ENCODE measurements at places on chromosomes 3 and 15.

DNA sequence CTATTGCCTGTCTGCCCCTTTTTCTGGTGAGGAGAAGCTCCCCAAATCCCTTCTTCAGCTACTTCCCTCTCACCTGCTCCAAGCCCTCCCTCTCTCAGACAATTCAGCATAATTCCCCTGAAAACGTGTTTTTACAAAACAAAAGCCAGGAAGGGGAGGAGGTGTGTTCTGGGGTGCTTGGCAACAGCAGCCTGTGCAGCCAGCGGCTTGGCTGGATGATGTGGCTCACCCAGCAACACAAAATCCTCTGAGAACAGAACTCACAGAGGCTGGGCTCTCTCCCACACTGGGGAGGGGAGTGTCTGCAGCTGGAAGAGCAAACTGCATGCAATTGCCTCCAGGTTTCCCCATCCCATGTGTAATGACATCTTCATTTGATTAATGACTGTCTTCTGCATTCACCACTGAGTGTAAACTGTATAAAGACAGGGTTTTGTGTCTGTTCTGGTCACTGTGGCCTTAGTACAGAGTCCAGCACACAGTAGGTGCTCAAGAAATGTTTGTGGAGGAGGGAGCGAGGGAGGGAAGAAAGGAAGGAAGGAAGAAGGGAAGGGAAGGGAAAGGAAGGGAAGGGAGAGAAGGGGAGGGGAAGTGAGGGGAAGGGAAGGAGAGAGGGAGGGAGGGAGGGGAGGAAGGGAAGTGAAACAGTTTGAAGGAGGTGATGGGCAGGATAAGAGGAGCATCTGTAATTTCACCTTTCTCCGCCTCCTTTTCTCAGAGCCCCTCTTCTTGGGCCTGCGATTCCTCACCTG, 70.1 kb upstream of the GLCE start:
- no peak for DNase-seq

GRCh38 chr15:27828746-27829145, 270.4 kb downstream of the OCA2 start:
- DNase-seq, result no peak

GRCh38 chr3:47015151-47015550, 35.7 kb downstream of the NBEAL2 start:
- no peak for DNase-seq

- DNase-seq, result no peak
These were observed 254.8 kb upstream of the TPRG1 start for GRCh38 chr3:188916934-188917401.

DNA sequence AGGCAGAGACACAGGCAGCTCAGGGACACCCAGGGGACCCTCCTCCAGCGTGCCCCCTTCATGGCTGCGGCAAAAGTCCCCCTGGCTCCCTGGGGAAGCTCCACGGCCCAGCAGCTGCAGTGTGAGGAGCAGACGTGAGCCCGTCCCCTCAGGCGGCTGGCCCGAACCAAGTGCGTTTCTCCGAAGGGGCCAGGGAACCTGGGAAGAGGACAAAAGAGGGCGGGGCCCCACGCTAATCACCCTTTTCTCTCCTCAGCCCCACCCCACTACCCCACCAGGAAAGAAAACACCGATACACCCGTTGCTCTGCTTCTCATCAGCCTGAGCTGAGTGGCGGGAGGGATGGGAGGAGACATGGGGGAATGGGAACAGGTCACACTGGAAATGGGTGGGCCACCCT, at the start of gene MUC4:
MUC4 (minus strand) TSS at position 174 of the 400 bp plus-strand sequence; CDS start at position 62, 112 bp downstream.
- no peak for DNase-seq

DNA sequence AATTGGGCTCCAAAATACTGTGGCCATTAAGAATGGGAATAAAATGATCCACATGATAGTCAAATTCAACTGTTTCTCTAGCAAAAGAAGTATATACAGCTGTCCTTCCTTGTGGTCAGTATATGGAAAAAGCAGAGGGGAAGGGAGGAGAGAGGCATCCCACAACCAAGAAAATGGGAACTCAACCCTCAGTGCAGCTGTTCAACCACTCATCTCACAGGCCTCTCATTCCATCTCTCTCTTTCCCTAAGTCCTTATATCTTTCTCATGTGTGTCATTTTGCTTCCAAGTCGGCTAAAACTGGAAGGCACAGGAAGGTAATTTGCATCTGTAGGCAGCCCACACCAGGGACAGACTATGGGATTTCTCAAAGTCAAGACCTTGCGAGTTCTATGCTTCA, 27.5 kb downstream of the AVEN start:
- no peak for DNase-seq

DNA sequence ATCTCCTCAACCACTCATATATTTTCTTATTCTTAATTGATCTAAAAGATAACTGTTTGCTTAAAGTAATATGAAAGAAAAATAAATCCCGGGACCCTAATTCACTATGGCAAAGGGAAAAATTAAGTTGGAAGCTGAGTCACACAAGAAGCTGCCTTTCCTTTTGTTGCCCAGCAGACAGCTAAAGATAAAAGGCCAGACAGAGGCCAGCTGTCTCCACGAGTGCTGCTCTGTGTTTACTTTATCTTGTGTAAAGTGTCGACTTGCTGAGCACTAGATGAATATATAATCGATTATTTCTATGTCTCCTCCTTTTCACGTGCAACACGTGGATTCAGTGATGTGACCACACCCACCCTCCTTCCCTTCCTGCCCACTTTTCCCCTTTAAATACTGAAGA, 52.8 kb upstream of the NSMCE3 start:
- DNase-seq, result no peak

DNA sequence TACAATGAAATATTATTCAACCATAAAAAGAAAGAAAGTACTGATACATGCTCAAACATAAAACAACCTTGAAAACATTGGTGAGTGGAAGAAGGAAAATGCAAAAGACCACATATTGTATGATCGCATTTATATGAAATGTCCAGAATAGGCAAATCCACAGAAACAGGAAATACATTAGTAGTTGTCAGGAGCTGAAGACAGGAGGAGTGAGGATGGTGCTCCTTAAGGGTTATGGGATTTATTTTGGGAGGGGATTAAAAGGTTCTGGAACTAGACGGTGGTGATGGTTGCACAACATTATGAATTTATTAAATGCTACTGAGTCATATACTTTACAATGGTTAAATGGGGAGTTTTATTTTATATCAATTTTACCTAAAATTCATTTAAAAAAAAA, 12.1 kb upstream of the MAGI1 start:
- no peak for DNase-seq

All from activated CD8-positive, alpha-beta memory T cell treated with anti-CD3 and anti-CD28 coated beads, Interleukin-2, amount 50 U/mL, for 48 hours (primary cell).